ENCODE measurements at places on chromosomes 13 and 19. TPM values are rescaled to one million over a fixed set of nuclear protein-coding genes. Genes with fewer than 3 reads are reported as not detected.

GPR4 gene
- total RNA-seq, result 0.26 TPM

FIZ1 gene
- total RNA-seq, result 12.2 TPM

SIGLEC5 gene
- total RNA-seq, result not detected

OR7D2 gene
- total RNA-seq, result not detected

GPI gene
- 219 TPM for total RNA-seq

Data from Karpas-422 (cell line).